ENCODE measurements at places on chromosomes 4 and X.

GRCh38 chrX:37378404-37378803 lies 29.2 kb downstream of the PRRG1 start:
- no peak for DNase-seq

- peak; percentile 12 for DNase-seq
Observed at GRCh38 chr4:121900132-121900983, 30.1 kb upstream of the BBS7 start.

DNA sequence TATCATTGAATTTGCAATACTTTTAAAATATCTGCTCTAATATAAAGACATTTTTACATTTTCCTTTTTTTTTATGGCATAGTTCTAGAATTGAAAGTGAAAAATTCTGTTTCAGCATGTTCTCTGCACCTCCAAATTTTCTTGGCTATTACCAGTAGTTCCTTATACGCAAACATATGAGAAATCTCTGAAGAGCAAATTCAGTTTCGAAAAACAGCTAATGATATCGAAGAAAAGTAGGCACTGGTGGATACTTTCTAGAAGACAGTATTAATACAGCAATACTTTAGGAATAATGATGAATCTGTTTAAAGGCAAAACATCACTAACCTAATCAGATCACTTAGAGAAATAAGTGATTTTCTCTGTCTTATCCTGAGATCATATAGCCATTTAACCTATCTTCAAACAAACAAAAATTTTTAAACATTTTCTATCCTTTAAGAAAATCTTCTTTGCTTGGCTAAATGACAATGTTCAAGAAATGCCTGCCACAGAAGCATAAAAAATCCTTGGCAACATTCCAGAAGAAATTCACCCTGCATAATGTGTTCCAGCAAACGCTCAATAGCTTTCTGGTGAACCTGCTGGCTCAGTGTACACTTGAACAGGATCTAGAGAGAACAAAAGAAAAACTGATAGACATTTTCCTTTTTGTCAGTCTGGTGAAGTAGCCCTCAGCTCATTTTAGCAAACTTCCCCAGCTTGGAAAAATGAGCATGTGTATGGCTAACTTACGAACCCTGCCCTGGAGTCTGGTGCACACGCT lies 51.2 kb upstream of the KLF3 start:
- no peak for DNase-seq

DNA sequence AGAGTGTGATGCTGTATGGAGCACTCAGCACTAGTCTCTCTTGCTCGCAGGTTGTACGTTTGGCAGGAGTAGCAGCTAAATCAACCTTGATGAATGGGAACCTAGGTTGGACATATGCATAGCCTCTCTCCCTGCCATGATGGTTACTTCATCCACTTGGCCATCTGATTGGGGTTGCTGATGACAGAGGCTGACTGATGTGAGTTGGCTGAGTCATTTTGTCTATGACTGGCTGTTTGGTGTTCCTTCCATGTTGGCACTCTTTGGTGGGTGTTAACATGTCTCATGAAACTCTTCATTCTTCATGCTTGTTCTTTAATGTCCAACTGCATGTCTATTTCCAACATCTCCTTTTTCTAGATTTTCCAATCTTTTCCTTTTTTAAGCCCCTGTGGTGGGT lies 31.6 kb upstream of the SPARCL1 start:
- DNase-seq, result no peak

DNA sequence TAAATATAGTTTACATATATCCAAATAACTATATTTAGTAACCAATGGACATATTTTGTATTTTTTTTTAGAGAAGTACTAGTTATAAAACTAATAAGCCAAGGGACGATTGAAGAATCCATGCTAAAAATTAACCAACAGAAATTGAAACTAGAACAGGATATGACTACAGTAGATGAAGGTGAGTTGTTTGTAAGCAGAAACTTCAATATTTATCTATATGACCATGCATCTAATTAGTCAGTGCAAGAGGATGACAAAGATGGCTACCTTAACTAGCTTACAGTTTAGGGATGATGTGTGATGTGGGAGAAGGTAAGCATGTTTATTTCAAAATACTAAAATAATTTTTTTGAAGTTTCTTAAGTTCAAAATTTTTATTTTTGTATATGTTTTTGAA lies 57.7 kb downstream of the HPGDS start:
- no peak for DNase-seq

DNA sequence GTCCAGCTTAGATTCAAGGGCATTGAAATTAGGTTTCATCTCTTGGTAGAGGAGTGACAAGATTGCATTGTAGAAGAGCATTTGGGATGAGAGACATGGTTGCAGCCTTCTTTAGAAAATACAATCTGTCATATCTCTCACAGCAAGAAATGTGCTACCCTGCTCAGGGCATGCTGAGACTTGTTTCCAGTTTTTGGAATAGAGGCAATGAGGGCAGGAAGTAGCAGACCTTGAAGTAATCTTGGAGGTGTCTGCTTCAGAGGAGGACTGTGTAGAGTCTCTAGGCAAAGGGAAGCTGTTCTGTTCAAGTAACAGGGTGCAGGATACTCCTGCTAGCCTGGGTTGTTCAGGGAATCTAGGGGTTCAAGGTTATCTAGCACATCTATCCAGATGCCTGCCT lies 116.1 kb upstream of the ZNF827 start:
- DNase-seq, result no peak

GRCh38 chr4:168572002-168572401 lies 75.2 kb downstream of the PALLD start:
- no peak for DNase-seq

- DNase-seq, result no peak
Observed at GRCh38 chr4:27129871-27130366, 269.3 kb downstream of the STIM2 start.

- DNase-seq, result no peak
Observed at GRCh38 chr4:140989944-140990343, 143.3 kb downstream of the RNF150 start.
